ENCODE measurements at places on chromosomes 2 and 18. TPM values are rescaled to one million over a fixed set of nuclear protein-coding genes. Genes with fewer than 3 reads are reported as not detected.

LYG2 gene
- not detected for total RNA-seq

CCDC121 gene
- total RNA-seq: 3.5 TPM

ABCG5 gene
- total RNA-seq: not detected

MGAT4A gene
- total RNA-seq: 16.3 TPM

SFTPB gene
- total RNA-seq: not detected

GALR1 gene
- total RNA-seq: 0.08 TPM

ICOS gene
- total RNA-seq: not detected

WNT10A gene
- total RNA-seq: not detected

ZNF236 gene
- 12.7 TPM for total RNA-seq

BOLL gene
- total RNA-seq: not detected

CRYGD gene
- not detected for total RNA-seq

VIT gene
- total RNA-seq: 2.6 TPM

DNAJC5G gene
- total RNA-seq: 1.6 TPM

RRM2 gene
- 0.35 TPM for total RNA-seq

IGFBP5 gene
- total RNA-seq: 191 TPM

POTEJ gene
- not detected for total RNA-seq

SANBR gene
- total RNA-seq: 9.6 TPM

ZNF513 gene
- 10.6 TPM for total RNA-seq

ST3GAL5 gene
- total RNA-seq: 3.8 TPM

CCDC85A gene
- total RNA-seq: 2.7 TPM

MERTK gene
- total RNA-seq: 5.8 TPM

MC5R gene
- total RNA-seq: not detected

MEIS1 gene
- 24.7 TPM for total RNA-seq

GPBAR1 gene
- total RNA-seq: 1.2 TPM

CD8A gene
- total RNA-seq: 0.62 TPM

DIPK1C gene
- 5.9 TPM for total RNA-seq

NCKAP5 gene
- 10.6 TPM for total RNA-seq

TEKT4 gene
- total RNA-seq: 0.32 TPM

Data from cardiac septum (tissue), 1 donor.